ENCODE measurements at places on chromosomes 6 and 20.
A peak's percentile ranks its signal among the peaks of the same experiment; 100 is the strongest.

- DNase-seq = no peak
Observed at GRCh38 chr6:14910692-14911547, 334.9 kb upstream of the JARID2 start.

GRCh38 chr6:39312912-39313525, 1.2 kb downstream of the KCNK17 start:
- DNase-seq = no peak

DNA sequence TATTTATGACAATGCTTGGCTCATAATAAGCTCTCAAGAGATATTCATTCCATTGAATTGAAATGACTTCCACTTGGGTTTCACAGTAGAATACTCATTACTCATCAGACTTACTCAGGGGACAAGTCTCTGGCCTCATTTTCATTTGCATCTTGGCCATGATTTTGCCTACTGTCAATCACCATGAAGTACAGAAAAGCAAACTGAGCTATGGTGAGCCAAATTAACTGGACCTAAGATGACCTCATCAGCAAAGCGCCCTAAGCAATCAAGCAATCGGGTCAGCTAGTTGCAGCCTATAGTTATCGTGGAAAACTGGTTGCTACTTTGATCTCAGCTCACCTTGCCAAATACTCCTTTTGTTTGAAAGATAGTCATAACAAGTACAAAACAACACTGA, 494.7 kb upstream of the SLC35B3 start:
- no peak for DNase-seq

- DNase-seq = no peak
Observed at GRCh38 chr6:168121303-168121665, 42.3 kb upstream of the FRMD1 start.

GRCh38 chr6:27836783-27837624, 75.2 kb downstream of the OR2B2 start:
- DNase-seq = peak; percentile 79

DNA sequence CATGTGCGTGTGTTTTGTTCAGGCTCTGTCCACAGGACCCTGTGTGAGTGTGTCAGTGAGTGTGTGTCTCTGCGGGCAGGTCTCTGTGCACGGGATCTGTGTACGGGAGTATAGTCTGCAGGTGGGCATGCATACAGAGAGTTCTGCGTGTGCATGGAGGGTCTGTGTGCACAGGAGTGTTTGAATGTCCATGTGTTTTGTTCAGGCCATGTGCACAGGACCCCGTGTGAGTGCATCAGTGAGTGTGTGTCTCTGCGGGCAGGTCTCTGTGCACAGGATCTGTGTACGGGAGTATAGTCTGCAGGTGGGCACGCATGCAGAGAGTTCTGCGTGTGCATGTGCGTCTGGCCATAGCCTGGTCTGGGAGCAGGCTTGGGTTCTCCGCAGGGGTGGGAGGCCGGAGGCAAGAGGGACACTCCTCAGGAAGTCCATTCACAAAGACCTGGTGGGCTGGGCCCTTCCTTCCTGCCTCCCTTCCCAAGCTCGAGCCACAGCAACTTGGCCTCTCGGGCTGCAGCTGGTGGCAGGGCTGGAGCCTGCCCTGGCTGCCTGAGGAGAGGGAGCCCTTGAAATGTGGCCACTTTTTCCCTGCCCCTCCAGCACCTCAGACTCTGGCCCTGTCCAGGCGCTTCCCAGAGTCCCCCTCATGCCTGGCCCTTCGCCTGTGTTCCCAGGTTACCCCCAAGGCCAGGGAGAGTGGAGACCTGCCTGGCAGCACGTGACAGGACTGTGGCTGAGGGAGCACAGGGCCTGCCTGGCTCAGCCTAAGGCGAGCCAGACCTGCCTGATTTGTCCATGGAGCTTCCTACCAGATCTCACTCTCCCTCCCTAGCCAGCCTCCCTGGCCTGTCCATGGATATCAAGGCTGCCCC, 6.8 kb downstream of the HSPA12B start:
- DNase-seq = no peak

DNA sequence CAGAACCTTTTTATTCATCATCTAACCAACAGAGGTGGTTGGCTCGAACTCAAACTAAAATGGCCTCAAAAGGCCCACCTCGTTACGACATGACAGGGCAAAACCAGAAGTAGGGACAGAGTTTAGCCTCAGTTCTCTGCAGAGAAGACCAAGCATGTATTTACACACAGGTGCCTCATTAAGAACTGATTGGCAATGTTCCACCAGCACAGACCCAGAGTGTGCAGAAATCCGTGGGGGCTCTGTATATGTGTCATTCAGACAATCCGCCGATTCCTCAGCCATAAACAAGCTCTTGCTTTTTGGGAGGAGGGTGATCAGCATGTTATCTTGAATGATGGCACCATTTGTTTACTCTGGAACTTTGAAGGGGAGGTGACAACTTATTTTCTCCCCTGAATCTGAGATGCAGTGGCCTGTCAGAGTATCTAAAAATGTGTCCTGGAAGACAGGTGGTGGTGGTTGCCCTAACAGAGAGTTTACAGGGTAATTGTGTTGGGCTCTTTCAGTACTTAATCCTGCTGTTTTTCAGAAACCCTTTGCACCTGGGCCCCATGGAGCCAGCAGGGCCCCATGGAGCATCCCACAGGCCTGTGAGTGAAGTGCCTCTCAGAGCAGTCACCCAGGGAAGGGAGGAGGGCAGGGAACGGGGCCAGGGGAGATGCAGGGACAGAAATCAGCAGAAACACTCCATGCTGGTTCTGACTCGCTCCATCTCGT, 29.1 kb upstream of the C20orf203 start:
- no peak for DNase-seq

GRCh38 chr6:52161689-52162438, 24.3 kb upstream of the IL17A start:
- DNase-seq = no peak

DNA sequence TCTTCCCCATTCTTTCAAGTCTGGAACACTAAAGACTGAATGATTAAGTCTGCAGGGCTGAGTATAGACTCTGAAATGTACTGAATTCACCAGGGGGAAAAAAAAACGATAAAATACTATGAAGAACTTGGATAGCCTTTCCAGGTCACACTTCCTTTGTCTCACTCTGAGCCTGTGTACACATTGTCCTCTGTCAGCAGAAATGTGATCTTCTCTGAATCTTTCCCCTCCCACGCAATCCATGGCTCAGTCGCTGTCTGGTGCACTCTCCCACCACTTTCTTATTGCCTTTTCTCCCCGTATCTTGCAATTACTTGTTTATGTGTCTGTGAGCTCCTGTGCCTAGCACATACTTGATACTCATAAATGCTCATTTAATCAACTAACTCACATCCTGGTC, 212.6 kb upstream of the RSPO3 start:
- DNase-seq = no peak

- no peak for DNase-seq
Observed at GRCh38 chr6:166656230-166657151, 29.4 kb upstream of the RPS6KA2 start.

- no peak for DNase-seq
Observed at GRCh38 chr6:160190973-160191372, 67.6 kb downstream of the SLC22A2 start.

- DNase-seq = no peak
Observed at GRCh38 chr6:169366258-169366901, 112.7 kb upstream of the THBS2 start.

DNA sequence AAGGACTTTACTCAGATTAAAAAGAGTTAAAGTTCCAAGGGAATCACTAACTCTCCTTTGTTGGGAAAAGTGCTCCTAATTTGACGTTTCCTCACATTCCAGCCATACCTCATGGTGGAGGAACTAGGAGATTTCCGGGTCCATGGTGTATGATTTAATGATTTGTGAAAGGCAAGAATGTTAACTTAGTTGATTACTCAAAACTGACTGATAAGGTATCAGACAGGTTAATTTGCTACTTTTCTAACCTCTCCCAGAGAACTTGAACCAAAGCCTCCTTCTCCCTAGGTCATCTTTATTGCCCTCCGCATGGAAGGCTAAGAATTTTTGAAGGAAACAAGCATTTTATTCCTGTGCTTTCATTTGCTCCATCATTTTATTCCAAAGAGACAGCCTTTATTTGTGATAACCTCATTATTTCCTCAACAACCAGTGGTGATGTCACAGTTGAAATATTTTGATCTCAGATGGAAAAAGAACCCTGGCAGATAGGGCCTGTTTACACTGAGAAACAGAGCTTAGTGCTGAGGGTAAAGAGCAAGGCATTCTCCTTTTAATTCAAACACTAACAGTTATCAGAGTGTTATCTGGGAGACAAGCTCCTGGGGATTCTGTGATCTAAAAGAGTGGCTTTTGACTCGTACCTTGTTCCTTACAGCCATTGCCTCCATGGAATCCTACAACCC, 57.4 kb upstream of the BMP2 start:
- no peak for DNase-seq

GRCh38 chr6:2684103-2684749, 66.5 kb downstream of the MYLK4 start:
- DNase-seq = no peak

DNA sequence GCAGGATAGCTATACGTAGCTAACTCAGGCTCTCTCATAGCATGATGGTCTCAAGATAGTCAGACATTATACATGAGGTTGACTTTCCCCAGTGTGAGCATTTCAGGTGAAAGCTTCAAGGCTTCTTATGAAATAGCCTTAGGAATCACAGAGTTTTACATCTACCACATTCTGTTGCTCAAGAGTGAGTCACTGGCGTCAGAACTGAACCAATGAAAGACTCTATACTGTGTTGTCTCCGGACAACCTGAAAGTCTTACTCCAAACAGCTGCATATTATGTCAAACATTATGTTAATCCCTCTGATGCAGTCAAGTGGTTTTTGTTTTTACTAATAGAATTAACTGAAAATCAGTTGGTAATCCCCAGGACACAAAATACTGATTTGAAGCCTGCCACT, 79.8 kb upstream of the TRDN start:
- no peak for DNase-seq

GRCh38 chr6:90719321-90720195, 132.7 kb upstream of the MAP3K7 start:
- no peak for DNase-seq

DNA sequence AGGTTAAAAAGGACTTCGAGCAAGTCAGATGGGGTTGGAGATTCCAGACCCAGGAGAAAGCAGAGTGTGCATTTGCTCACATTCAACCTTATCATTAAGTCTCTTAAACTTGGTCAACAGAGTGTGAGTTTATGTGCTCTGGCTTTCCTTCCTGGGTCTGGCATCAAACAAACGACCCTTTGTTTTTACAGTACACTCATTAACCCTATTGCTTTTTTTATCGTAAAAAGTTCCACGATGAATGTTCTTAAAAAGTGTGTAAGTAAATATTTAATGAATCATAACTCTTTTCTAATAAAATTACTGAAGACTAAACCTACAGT, 2.5 kb downstream of the FYN start:
- no peak for DNase-seq

DNA sequence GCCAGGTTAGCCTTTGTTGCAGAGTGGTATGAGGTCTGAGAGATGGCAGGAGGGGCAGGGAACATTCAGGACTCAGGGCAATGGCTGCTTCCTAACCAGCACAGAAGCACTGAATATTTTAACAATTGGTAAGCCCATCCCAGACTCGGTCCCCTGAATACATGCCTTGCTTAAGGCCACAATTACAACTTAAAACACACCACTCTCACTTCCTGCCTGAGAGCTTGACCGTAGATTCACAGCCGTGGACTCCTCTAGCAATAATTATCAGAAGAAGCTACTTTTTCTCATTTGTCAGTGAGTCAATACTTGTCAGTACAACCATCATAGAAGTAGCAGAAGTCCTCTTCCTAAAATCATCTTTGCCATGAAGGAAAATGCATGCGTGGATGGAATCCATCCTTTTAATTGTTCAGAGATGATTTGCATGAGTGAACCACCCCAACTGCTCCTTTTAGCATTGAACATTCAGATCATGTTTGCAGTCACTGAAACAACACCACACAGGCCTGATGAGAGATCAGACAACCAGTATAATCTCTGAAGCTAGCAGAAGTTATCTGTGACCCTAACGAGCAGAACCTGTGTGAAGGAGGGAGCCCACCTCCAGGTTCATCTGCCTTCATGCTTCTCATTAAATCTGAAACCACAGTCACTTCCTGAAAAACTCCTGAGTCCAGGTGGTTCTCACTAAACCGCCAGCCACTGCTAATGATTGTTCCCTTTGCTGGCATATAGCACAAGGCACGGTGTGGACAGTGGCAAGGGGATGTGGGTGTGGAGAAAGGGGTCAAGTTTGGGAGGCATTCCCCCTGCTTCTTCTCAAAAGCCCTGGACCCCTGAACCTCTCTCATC, 333.9 kb upstream of the CNR1 start:
- DNase-seq = no peak

DNA sequence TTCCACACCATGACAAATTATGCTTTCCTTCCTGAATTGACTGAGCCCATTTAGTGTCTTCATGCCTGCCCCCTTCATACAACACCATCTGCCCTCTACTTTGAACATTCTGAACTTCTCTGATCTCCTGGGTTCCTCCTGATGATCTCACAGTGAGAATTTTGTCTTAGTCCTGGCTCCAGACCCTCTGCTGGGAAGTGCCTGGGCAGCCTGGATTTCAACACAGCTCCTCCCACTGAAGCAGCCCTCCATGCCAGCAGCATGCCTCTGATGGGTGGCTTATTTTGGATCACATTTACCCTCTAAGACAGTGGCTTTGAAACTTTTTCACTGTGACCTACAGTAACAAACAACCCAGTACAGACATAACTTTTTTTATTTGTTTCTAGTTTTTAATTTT, 41.5 kb downstream of the DSE start:
- peak; percentile 58 for DNase-seq

GRCh38 chr20:19009081-19009688, 195.6 kb downstream of the SCP2D1 start:
- no peak for DNase-seq

Measured in fibroblast of gingiva (primary cell).